ENCODE measurements at places on chromosomes 11 and 22. TPM values are rescaled to one million over a fixed set of nuclear protein-coding genes. Genes with fewer than 3 reads are reported as not detected.

- no peak for DNase-seq
Observed at GRCh38 chr11:11407065-11407762, 54.2 kb upstream of the CSNK2A3 start.

DNA sequence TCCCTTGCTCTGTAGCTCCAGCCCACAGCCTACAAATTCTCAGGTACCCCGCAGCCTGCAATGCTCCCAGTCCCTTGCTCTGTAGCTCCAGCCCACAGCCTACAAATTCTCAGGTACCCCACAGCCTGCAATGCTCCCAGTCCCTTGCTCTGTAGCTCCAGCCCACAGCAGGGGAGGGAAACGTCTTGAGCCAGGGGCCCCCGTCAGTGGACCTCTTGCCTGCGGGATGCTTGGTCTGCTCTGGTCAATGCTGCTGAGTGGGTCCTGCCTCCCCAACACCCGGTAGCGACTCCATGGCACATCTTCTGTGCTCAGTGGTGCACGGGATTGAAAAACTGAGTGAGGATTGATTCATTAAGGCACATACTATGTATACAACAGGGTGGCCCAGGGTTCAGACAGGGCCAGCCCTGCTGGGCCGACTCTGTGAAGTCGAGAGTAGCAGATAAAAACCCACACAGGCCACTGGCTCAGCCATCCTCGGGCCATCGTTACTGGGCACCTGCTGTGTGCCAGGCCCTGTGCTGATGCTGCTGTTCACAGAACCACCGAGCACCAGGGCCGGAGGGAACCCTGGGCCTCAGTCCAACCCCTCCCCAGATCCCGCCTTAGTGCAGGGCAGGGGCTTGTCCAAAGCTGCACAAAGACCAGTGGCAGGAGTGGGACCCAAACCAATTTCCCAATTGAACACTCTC lies 69.7 kb downstream of the MYO7A start:
- peak; percentile 41 for DNase-seq

The PRR33 gene
- total RNA-seq = not detected

DNA sequence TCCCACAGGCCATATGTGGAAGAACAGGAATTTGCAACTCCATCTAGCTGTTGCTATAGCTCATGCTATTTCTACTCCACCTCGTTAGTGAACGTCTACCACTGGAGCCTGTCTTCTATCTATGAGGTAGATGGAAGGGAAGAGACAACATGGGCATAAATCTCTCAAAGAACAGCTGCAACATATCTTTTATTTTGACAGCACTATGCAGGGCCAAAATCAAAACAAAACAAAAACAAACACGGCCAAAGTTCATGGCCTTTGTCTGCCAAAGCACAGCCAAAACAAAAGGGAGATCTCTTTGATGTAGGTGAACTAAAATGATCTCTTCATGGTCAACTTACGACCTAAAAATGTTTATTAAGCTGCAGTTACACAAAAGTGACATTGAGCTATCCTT lies 215.2 kb upstream of the MPPED2 start:
- no peak for DNase-seq

DNA sequence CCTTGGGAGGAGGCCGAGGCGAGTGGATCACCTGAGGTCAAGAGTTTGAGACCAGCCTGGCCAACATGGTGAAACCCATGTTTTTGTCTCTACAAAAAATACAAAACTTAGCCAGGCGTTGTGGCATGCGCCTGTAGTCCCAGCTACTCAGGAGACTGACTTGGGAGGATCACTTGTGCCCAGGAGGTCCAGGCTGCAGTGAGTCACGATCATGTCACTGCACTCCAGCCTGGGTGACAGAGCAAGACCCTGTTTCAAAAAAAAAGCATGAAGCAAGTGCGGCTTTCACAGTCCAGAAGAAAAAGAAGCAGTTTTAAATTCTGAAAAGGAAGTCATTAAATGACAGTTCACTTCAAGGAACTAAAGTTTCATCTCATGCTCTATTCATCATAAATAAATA lies 7.1 kb upstream of the LTO1 start:
- peak; percentile 16 for DNase-seq

GRCh38 chr11:91527380-91528030 lies 697.1 kb upstream of the FAT3 start:
- DNase-seq = no peak

- DNase-seq = peak; percentile 91
Observed at GRCh38 chr11:64007629-64008282, 21.5 kb downstream of the OTUB1 start.

Measured in spleen (tissue), 13 donors.